ENCODE measurements at places on chromosomes 4 and X.

DNA sequence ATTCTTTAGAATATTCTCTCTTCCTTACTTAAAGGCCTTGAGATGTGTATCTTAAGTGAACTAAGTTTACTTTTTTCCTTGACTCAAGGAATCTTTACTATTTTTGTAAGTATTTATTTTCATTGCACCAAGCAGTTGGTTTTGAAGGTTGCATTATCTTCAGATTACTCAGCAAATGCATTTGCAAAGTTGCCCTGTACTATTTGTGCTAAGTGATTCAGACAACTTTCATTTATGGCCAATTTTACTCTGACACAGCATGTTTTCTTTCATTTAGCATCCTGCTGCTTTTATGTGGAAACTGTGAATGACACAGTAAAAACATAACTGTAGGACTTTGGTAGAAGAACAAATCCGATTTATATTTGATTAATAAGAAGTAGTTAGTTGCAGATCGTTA is 191.0 kb downstream of the CCSER1 start:
- DNase-seq = no peak

GRCh38 chr4:88398381-88398780 is 19.7 kb downstream of the HERC6 start:
- DNase-seq = no peak

- DNase-seq = no peak
Observed at GRCh38 chr4:82802911-82803310, 4.3 kb upstream of the SCD5 start.

- DNase-seq = no peak
Observed at GRCh38 chrX:19791562-19791961, 95.8 kb downstream of the SH3KBP1 start.

DNA sequence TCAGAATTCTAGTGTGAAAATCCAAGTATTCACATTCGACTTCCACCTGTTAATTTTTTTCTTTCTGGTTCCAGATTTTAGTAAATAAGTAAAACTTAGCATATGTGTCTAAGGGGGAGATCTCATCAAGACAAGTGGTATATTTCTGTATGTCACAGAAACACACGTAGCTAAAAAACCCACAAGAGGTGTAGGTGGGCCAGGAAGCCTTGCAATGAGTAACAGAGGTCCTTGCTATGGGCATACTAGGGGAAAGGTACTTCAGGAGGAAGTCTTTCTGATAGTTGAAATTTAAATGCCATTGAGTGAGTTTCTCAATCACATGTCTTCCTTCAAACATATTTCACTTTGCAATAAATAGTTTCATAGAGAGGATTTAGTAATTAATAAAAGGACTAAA is 315.8 kb downstream of the MID1IP1 start:
- no peak for DNase-seq

DNA sequence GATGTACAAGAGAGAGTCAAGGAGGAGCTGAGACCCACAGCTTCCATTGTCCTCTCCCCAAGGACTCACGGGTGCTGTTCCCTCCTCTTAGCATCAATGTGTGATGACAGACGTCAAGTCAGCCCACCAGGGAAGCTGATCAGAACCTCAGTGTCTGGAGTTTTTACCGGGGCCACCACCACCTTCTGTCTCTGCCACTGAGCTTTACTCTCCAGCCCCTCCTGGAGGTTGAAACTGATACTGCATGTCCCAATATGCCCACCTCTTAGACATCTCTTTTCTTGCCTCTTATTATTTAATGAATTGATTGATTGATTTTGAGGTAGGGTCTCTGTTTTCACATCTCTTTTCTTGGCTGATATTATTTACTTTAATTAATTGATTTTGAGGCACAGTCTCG is 10.3 kb upstream of the AKAP17A start:
- peak; percentile 1 for DNase-seq

DNA sequence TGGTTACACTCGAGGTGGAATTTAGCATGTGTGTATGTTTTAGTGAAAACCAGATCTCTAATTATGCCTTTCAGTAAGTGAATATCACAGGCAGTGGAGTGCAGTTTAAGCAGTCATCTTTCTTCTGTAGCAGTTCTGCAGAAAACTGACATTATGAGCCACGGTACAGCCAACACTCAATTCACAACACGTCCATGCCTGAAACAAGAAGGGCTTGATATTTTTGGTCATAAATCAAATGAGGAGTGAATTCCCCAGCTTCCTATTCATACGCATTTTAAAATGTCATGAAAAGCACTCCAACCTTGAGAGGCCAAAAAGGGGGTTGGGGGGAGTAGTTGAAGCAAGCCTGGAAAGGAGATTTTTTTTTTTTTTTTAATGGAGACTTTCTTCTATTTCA is 316.7 kb downstream of the ARHGAP10 start:
- DNase-seq = no peak

GRCh38 chr4:140559696-140560095 is 9.1 kb downstream of the UCP1 start:
- no peak for DNase-seq

DNA sequence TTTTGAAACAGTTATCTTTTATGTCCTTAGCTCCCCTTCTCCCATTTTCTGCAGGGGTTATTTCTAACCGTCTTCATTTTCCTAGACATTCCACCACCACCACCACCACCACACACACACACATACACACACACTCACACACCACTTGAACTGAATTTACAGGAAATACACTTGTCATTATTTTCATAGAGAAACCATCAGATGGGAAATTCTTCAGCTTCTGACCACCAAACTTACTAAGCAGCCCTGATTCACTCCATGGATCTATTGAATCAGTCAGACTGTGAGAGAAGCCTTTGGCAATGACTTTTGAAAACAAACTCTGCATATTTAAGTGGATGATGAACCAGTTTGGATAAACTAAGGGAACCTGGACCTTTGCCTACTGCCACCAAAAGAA is 210.1 kb upstream of the NHS start:
- DNase-seq = no peak

DNA sequence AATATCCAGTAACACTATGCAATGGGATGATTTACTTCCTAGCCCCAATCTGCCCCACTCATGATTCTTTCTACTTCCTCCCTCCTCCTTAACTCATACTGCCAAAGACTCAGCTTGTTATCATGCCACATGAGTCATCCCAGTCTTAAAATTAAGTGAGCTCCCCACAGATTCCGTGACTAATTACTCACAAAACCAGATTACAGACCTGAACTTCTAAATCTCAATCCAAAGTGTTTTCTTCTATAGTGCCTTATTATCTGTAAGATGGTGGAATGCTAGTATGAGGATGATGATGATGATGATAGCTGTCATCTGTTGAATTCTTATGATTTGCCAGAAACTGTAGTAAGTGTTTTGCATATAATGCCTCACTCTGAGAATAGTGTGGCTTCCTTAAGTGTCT is 27.7 kb upstream of the GPC3 start:
- DNase-seq = no peak

DNA sequence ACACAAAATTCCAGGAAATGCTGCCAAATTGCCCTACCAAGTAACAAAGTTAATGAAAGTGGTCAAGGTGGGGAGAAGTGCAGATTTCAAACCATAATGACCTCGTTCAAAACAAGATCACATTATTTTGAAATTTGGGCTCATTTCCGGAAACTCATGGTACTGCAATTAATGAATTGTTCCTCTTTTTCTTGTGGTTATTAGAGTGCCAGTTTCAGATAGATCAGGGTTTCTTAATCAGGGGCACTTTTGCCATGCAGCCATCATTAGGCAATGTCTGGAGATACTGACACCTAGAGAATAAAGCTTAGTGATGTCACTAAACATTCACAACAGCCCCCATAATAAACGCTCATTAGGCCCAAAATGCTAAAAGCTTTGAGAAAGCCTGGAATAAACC is 381.5 kb upstream of the GALNT7 start:
- DNase-seq = no peak

- no peak for DNase-seq
Observed at GRCh38 chr4:135418353-135418752, 1216.8 kb upstream of the PABPC4L start.

GRCh38 chrX:100895365-100896075 is 21.4 kb upstream of the NOX1 start:
- DNase-seq = peak; percentile 48

GRCh38 chrX:7219153-7219705 is 71.3 kb upstream of the PUDP start:
- no peak for DNase-seq

GRCh38 chrX:153003981-153004380 is 10.1 kb upstream of the PNMA5 start:
- no peak for DNase-seq

- no peak for DNase-seq
Observed at GRCh38 chrX:132292793-132293192, 73.5 kb upstream of the RAP2C start.

DNA sequence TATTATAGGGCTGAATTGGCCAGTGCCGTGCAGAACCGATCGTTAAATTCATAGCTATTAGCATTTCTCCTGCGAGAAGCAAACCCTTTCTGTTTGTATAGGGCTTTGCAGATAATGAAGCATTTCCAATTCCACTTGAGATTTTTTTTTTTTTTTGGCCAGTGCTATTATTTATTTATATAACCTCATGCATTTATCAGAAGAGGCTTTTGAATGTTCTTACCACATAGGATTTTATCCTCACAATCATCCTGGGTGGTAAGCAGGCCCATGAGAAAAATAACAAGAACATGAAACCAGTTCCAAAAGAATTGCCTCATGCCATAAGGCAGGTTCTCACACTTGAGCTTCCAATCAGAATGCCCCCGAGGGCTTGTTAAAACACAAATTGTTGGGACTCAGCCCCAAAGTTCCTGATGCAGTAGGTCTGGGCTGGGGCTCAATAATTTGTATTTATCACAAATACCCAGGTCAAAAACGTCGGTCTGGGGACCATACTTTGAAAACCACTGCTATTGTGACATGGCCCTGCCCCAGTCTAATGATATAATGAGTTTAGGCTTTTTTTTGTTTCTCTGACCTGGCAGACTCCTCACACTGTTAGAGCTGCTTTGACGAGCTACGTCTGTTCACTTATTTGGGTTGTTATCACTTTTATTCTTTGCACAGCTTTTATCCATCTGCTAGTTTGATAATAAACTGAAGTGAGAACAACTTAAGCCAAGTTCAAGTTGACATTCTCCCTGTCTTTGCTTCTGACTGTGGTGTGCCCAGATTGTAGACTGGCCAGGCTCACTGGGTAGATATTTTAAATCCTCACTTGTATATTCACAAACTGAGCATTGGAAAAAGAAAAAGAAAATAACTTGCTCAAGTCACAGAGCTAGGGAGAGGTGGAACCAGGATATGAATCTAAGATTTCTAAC is 20.1 kb downstream of the SUPT20HL1 start:
- peak; percentile 28 for DNase-seq

GRCh38 chr4:101370663-101371210 is 23.4 kb upstream of the PPP3CA start:
- no peak for DNase-seq

DNA sequence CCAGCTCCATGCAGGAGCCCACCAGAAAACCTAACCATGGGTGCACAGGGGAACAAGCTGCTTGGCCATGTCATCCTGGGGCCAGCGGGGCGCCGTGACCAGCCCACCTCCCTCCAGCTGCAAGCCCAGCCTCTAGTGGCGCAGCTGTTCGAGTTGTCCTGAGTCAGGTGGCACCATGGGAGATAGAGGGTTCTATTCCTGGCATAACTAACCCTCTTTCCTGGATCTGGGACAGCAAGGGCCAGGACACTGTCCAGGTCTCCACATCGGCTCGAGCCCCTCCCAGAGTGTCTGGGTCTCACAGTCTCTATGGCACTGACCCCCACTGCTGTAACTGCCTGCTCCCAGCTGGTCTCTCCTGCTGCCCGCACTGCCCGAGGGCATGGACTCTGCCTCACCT is 16.7 kb downstream of the ABLIM2 start:
- DNase-seq = no peak

DNA sequence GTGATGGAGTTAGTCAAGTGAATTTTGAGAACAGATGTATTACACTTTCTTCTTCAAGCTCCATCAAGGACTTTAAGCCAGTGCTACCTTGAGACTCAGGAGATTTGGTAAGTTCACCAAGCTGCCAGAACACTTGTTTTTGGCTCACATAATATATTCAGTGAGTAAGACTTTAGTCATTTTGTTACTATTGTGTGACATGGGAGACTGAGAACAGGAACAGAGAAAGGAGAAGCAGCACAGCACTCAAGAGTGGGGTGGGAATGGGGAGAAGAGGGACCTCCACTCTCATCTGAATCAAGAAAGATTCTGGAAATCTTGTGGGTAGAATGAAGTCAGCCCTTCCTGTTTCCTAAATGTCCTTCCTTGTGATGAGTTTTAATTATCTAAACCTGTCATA is 87.3 kb upstream of the TET2 start:
- DNase-seq = no peak

DNA sequence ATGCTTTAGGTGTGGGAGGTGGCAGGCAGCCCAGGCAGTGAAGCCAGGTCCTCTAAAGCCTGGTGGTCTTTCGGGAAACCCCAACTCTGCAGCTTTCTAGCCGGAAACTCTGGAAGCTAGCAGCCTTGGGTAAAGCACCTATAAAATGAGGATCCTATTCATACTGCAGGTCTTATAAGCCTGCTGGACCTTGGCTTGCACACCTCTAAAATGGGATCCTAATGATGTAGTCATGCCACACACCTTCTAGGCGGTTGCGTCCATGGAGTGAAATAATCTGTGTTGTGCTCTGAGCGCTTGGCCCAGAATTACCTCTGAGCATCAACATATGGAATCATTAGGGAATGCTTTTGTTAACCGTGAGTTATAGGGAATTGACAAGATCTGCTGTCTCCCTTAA is 36.0 kb upstream of the STS start:
- no peak for DNase-seq

DNA sequence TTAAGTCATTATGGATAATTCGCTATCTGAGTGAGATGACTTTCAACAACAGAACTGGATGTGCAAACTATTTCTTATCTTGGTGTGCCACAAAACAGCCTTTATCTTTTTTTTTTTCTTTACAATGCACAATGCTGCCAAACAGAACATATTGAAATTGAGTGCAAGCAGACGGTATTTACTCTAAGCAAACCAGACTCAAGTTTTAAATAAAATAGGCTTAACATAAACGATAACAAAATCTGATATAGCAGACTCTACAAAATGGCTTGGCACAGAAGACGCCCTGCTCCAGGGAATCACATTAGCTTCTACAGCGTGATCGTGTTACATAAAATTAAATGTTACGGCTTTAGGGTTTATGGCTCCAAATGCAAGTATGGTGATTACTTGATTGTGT is 9.6 kb upstream of the STK32B start:
- no peak for DNase-seq

GRCh38 chr4:124343661-124344171 is 368.8 kb downstream of the ANKRD50 start:
- DNase-seq = no peak

GRCh38 chrX:19673375-19674040 is 158.2 kb upstream of the MAP3K15 start:
- no peak for DNase-seq

Measured in DMS153 (cell line).